NCI-H1092 treated with DMSO at 0.1 percent for 48 hours (cell line): ENCODE measurements at places on chromosomes 2 and 18.
A peak's percentile ranks its signal among the peaks of the same experiment; 100 is the strongest.

- no peak for DNase-seq
These were observed 97.8 kb downstream of the HDAC4 start for GRCh38 chr2:239302808-239303557.

DNA sequence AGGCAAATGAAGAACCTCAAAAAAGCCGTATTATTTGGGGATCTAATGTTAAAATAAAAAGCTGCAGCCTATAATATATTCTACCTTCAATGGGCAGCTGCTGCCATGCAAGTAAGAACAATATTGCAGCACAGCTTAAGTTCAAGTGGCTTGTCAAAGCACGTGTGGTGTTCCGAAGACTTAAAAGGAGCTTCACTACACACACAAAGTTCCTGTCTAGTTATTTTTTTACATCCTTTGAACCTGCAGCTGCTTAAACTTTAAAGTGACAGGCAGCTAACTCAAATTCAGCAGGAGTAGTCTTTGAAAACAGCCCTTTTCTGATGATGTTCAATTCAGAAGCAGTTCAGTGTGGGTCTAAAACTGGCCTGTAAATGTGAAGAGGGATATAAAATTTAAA is 85.8 kb upstream of the XIRP2 start:
- DNase-seq, result no peak

GRCh38 chr18:70553245-70553935 is 264.5 kb downstream of the SOCS6 start:
- DNase-seq, result peak; percentile 83

DNA sequence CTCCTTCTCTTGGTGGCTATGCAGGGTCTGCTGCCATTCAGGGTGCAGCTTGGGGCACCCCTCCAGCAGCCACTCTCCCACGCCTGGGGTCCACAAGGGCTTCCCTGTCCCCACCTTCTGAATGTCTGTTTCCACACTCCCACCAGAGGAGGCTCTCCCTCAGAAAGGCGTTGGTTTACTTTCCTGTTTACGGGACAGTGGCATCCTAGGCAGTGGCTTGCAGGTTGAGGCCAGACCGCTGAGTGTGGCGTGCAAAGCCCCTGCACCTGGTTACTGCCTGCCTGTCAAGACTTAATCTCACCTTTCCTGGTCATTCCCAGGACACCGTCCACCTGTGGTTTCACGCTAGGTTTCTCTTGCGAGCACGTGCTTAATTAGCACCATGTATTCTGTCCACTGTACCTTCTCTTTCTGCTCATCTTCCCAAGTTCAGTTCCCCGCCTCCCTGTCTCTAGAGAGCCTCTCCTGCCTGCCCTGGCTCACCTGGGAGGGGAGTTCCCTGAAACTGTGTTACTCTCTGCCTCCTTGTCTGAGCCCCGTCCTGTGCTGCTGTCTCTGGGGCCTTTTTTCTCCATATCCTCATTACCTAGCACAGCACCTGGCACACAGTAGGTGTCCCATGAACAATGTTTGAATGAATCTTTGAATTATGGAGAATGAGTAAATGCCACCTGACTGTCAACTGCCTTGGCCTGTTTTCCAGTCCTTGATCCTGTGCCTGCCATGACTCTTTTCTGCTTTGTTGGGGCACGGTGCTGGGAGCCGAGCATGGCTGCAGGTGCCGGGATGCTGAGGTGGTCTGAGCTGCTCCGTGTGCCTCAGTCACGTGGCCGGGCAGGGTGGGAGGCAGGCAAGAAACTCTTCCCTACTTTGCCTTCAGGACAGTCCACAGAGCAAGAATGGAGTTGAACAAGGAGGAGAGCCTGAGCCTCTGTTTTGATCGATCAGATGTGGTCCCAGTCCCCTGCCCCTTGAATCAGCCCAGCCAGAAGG is 56.4 kb downstream of the ARHGEF4 start:
- DNase-seq, result no peak

DNA sequence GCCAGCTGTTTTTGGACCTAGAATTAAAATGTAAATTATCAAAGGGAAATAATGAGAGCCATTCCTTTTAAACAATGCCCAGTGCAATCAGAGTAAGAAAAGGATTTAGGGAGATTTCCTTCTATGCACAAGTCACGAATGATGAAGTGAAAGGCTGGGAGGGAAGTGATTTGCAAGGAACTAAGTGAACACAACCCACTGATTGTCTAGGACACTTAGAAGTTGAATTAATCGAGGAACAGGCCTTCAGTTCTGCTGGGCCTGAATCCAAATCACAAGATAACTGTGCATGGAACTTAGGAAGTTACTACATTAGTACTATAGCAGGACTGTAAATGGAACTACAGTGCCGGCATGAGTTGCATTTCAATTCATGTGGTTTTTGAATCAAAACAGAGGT is 17.7 kb downstream of the MAP2 start:
- DNase-seq, result no peak

DNA sequence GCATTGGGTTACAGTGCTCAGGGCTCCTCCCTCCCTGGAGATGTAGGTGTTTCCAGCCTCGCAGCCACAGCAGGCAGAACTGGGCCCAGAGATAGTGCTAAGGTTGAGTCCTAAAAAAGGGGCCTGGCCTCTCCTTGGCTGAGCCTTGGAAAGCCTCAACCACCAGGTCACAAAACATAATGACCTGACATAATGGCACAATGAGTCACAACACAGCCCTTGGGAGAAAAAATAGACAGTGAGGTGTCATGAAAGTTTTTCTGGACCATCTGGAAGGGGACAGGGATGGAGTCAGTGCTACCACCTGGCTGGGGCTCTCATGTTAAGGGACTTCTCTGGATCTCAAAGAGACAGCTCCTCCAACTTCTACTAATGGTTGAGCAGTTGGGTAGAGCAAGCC is 92.4 kb upstream of the LCLAT1 start:
- DNase-seq, result no peak

GRCh38 chr18:60010513-60010912 is 110.7 kb downstream of the PMAIP1 start:
- no peak for DNase-seq
